ENCODE measurements at places on chromosomes 6 and 20.

- no peak for DNase-seq
Measured at GRCh38 chr6:140101818-140102217, 727.4 kb upstream of the CITED2 start.

DNA sequence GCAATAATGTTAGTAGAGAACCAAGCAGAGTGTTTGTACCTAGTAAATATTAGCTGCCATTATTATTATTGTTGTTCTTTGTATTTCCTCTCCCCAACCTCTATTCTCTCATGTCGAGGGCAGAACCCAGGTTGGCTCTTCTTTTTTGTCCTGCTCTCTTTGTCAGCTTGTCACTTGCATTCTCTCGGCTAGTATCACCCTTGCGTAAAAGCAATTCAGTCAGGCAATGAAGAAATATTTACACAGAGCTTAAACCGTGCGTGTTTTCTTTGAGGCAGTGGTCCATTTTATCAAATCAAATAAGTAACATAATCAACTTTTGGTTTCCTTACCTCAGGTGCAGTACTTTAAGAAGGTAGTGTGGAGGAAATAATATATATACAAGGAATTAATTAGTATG is 83.9 kb downstream of the TULP4 start:
- no peak for DNase-seq

DNA sequence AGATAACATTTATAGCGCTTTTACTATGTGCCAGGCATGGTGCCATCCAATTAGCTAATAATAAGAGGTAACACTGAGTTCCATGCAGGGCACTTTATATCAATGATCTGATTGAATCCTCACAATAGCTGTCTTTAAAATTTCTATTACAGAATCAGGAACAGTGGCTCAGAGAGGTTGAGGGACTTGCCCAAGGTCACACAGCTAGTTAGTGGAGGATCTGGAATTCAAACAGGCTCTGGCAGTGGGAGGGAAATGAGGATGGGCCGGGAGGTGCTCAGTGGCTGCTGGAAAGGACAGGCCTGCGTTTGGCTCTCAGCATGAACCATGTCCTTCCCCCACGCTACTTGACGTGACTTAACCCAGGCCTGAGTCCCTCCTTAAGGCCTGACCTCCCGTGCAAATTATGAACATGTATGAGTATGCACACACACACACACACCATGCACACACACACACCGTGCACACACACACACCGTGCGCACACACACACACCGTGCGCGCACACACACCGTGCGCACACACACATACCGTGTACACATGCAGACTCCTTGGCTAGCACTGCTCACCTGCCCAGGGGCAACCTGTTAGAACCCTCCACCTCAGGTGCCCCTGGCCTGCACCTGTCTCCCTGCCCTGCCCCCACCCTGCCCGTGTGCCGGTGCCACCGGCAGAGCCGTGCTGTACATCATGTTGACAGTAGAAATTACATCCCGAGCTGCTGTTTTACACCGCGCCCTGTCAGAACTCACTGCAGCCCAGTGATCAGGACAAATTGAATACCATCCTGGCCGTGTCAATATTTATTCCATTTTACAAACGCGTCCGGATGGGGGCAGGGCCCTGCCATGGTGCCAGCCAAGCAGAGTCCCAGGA is 43.7 kb downstream of the CDH22 start:
- DNase-seq, result no peak

DNA sequence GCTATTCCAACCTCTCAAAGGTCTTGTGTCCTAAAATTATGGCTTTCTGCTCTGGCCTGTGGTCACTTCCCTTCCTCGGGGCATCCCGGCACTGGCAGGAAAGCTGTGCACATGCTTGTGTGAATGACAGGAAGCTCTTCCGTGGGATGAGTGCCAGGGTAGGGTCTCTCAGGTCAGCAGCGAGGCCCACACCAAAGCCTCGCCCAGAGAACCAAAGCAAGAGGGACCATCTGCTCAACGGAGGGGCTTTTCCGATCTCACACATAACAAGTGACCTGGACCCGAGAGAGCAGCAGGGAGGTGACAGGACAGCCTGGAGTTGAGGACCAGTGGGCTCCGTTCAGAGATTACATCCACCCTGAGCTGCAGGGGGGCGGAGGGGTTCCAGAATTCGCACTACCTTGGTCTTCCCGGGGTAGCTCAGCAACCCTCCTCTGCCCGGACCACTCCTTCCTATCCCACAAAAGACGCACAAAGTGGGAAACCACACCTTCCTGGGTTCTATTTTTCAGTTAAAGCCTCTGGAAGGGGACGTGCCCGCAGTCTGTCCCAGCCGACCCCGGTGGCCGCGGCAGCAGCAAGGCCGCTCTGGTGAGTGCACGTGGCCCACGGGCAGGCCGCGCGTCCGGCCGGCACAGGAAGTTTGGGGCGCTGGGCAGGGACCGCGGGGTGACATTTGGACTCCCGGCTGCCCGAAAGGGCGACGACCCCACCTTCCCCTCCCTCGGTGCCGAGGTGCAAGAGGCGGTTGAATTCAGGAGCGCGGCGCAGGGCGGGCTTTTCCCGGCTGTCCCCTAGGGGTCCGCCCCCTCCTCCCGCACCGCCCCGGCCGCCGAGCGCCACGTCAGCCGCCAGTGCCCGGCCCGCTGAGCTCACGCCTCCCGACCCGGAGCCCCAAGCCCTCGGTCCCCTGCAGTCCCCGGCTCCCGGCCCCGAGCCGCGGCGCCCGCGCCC is 988 bp downstream of the TXNDC5 start:
- DNase-seq, result no peak

DNA sequence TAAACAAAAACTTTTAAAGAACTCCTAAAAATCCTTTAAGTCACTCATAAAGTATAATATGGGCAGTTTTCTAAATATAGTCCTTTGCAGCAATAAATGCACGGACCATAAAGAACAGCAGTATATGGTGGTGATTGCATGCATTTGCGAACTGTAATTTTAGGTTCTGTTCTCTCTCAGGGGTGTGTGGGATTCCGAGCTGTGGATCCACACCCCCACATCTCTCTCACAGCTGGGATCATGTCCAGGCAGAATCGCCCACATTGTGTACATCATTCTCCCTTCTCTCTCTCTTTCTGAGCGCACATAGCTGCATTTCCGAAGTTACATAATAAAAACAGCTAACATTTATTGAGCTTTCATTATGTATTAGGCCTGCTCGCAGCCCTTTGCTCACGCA is 28.6 kb downstream of the SLC52A3 start:
- no peak for DNase-seq

DNA sequence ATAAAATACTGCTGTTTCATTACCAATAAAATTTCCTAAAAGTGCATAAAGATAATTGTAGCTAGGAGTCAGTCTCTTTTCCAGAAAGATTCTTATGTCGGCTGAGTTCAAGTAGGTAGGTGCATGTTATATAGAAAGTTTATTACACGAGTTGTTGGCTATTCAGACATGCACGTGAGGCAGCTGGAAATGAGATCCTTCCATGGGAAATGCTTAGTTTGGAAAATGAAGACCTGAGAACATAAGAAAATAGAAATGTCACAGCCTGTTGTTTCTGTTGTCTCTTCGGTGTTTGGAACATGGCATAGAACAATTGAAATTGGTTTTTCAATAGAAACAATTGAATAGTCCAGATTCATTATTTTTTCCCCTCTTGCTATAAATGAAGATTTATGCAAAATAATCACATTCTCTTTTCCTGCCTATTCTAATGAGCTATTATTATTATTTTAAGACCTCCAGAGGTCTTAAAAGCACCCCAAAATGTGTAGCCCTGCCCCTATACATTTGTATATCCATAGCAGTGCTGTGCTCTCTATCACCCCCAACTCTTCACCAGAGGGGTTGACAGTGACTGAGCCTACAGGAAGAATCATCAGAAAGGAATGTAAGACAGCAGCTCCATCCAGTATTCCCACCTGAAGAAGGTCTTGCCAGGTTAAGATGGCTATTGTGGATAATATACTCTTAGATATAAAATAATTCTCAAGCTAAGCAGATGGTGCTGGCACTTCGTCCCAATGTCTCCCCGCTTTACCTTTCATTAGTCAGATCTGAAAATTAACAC is 82.2 kb downstream of the ZDHHC14 start:
- DNase-seq, result no peak

DNA sequence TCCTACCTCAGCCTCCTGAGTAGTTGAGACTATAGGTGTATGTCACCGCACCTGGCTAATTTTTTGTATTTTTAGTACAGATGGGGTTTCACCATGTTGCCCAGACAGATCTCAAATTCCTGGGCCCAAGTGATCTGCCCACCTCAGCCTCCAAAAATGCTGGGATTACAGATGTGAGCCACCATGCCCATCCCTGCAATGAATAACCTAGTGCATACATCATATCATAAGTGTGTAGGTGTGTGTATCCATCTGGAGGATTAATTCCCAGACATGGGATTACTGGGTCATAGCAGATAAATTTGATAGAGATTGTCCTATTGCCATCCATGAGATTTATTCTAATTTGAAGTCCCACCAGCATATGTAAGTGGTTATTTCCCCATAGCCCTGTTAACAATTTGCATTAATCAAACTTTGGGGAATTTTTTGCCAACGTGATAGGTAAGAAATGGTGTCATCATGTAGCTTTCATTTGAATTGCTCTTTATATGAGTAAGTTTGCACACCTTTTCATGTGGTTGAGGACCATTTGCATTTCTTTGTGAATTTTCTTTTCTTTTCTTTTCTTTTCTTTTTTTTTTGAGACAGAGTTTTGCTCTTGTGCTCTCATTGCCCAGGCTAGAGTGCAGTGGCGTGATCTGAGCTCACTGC is 29.9 kb upstream of the BACH2 start:
- no peak for DNase-seq

GRCh38 chr6:121743691-121744090 is 308.2 kb downstream of the GJA1 start:
- DNase-seq, result no peak

- DNase-seq, result no peak
Measured at GRCh38 chr20:2869381-2869780, 3.9 kb upstream of the PTPRA start.

GRCh38 chr6:10048370-10049297 is 366.2 kb downstream of the TFAP2A start:
- no peak for DNase-seq

DNA sequence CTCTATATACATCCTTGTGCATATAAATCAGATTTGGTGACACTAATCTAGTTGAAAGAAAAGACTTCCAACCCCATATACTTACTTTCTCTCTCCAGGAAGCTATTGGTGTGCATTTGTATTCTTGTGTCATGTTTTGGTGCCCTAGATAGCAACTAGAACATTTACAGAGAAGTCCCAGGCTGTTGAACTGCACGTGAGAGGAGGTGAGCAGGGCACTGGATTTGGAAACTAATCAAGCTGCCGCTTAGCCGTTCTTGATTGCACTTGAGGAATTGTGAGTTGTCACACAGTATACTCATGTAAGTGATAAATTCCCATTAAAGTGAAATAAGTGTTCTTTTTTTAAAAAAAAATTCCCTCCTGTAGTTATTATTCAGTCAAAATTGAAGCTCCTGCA is 7.6 kb downstream of the WRNIP1 start:
- no peak for DNase-seq

GRCh38 chr6:79787626-79788025 is 156.5 kb downstream of the SH3BGRL2 start:
- no peak for DNase-seq

GRCh38 chr20:57566803-57567459 is 6.0 kb downstream of the PCK1 start:
- no peak for DNase-seq

GRCh38 chr6:35199866-35200265 is 13.9 kb upstream of the SCUBE3 start:
- no peak for DNase-seq

- DNase-seq, result no peak
Measured at GRCh38 chr6:147053311-147053921, 150.8 kb upstream of the STXBP5 start.

DNA sequence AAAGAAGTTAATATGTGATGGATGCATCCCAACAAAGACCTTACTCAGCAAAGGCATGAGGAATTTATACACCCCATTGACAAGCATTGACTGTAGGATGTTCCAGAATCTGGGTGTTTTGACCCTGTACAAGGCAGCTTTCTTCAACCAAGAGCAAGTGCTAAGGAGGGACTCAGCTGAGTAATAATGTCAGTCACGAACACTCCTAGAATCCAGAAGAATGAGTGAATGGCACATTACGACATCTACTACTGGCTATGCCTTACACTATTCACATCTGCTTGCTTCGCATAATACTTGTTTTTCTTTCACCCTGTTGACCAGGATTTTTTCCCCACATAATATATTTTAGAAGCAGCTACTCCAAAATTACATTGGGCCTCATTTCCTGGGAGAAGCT is 42.5 kb upstream of the VGLL2 start:
- no peak for DNase-seq

DNA sequence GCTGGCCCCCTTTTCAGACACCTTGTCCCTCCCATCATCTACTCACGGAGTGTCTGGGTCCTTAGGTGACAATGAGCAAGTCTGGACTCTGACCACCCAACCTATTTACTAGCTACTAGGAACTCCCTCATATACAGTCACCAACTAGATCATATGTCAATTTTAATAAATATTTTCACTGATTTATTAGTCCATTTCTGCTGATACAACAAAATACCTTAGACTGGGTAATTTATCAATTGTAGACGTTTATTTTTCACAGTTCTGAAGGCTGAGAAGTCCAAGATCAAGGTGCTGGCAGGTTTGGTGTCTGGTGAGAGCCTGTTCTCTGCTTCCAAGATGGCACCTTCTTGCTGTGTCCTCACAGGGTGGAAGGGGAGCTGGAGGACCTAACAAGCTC is 229.7 kb downstream of the PTPRT start:
- DNase-seq, result no peak

DNA sequence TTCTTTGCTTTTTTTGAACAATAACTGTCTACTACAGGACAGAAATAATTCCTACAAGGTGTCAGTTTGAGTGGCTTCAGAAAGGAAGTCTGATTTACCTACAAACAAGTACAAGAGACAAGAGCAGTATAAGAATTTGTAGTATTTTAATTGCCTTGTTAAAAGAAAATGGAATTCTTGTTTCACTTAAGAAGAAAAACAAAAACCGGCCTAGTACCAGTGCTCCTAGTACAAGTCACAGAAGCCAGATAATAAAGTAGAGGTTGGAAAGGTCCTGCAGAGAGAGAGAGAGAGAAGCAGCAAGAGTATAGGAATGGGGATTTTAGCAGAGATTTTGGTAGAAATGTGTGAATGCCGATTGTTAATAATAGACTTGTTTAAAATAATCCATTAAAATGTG is 6.4 kb downstream of the TAB2 start:
- DNase-seq, result no peak

DNA sequence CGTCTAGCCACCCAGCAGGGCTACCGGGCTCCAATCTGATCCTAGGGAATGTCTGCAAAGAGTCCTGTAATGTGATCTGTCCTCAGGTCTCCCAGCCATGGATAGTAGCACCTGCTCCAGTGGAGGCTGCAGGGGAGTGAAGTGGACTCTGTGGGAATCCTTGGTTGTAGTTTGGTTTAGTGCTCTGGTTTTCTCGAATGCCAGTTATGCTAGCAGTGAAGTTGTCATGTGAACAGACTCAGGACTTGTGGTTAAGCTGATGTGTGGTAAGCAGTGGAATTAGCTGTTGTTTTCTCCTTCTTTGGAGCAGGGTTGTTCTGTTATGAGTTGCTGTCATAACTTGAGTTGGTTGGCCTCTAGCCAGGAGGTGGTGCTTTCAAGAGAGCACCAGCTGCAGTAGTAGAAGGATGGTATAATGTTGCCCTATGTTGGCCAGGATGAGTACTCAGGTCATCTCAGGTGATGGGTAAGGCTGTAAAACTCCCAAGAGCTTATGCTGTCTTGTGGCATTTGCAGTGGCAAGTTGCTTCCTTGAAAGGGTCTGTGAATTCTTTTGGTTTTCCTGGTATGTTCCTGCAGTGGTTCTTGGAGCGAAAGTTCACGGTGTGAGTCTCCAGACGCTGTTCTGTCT is 390.2 kb downstream of the UTRN start:
- DNase-seq, result no peak

- no peak for DNase-seq
Measured at GRCh38 chr20:5065166-5065878, 54.4 kb downstream of the PCNA start.

Data from GM18507 (cell line).